C1 segment of cervical spinal cord (tissue), 14 donors: ENCODE measurements at places on chromosomes 13 and 19.

DNA sequence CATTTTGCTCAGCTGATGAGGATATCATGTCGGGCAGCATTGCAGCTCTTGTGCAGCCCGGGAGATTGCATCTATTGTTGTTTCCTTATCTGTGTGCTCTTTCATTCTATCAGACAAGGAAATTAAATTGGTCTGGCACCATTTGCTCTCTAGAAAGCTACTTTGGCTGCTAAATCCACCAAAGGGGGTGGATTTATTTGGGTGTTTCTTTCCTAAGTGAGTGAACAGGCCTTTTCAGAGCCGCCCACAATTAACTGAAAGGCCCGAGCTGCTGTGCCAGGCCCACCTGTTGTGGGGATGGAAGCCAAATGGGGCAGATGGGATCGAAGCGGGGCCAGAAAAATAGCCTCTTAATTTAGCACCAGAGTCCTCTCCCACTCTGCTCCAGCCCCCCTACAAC lies 99.4 kb downstream of the DNAJC15 start:
- no peak for DNase-seq

DNA sequence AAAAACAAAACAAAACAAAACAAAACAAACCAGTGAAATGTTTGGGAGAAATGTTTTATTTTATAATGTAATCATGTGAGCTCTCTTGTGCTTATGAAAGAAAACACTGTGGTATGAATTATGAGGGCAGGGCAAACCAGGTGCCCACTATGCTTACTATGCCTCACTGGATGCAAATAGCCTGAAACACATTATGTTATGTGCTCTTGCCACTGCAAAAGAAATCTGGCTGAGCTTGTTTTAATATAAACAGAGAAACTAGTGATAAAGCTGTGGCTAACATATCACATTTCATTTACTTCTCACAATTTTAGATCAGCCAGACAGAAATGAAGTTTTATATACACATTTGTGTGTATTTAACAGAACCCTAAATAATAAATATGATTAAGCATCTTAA lies 8.7 kb upstream of the NBEA start:
- no peak for DNase-seq

- DNase-seq, result no peak
Measured at GRCh38 chr13:75271846-75272245, 210.1 kb downstream of the TBC1D4 start.

DNA sequence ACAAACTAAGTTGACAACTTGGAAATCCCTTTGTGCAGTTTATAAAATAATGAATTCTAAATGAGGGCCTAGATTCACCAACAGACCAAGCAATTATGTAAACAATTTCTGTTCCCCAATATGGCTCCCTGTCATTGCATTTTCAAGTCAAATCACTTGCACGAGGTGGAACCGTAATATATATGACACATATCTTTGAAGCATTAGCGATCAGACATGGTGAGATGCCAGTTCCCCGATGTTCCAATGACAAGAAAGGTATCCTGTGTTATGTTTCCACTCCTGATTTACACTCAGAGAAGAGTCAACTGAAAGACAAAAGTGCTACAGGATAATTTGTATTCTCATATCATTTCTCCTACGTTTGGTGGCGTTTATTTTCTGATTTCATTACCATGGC lies 108.5 kb upstream of the TDRD3 start:
- DNase-seq, result no peak

- peak; percentile 73 for DNase-seq
Measured at GRCh38 chr13:33908116-33908515, 90.2 kb downstream of the RFC3 start.

GRCh38 chr13:48600374-48601364 lies 53.1 kb upstream of the CYSLTR2 start:
- no peak for DNase-seq

DNA sequence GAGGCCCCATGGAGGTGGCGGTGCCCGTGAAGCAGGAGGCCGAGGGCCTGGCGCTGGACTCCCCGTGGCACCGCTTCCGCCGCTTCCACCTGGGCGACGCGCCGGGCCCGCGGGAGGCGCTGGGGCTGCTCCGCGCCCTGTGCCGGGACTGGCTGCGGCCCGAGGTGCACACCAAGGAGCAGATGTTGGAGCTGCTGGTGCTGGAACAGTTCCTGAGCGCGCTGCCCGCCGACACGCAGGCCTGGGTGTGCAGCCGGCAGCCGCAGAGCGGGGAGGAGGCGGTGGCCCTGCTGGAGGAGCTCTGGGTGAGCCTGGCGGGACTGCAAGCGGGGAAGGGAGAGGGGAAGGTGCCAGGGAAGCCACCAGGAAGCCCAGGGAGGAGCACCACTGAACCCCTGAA lies 5.8 kb downstream of the ZNF444 start:
- no peak for DNase-seq

DNA sequence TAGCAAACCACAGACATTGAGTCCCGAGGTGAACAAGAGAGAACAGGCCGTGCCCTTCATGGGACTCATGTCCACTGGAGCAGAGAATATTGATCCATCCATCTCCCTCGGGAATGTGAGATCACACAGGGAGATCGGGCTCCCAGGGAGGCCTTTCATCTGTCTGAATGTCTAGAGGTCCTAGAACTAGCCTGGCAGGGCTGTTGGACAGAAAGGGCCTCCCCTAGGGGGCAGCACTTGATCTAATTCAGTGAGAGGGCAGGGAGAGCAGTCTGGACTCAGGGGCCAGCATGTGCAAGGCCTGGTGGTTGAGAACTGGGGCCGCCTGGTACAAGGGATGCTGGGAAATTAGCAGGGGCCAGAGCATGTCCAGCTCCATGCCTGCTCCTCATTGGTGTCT lies 4.3 kb downstream of the RUVBL2 start:
- no peak for DNase-seq

GRCh38 chr19:16435999-16436650 lies 35.6 kb downstream of the EPS15L1 start:
- no peak for DNase-seq

GRCh38 chr19:28468701-28469459 lies 744.1 kb downstream of the UQCRFS1 start:
- DNase-seq, result no peak

- DNase-seq, result no peak
Measured at GRCh38 chr13:100892981-100893380, 218.4 kb upstream of the TMTC4 start.

GRCh38 chr19:42092350-42092749 lies 16.4 kb downstream of the ZNF574 start:
- no peak for DNase-seq

GRCh38 chr19:45471931-45472562 lies 4.3 kb downstream of the FOSB start:
- no peak for DNase-seq

- no peak for DNase-seq
Measured at GRCh38 chr19:50258918-50259372, 55.5 kb downstream of the MYH14 start.

DNA sequence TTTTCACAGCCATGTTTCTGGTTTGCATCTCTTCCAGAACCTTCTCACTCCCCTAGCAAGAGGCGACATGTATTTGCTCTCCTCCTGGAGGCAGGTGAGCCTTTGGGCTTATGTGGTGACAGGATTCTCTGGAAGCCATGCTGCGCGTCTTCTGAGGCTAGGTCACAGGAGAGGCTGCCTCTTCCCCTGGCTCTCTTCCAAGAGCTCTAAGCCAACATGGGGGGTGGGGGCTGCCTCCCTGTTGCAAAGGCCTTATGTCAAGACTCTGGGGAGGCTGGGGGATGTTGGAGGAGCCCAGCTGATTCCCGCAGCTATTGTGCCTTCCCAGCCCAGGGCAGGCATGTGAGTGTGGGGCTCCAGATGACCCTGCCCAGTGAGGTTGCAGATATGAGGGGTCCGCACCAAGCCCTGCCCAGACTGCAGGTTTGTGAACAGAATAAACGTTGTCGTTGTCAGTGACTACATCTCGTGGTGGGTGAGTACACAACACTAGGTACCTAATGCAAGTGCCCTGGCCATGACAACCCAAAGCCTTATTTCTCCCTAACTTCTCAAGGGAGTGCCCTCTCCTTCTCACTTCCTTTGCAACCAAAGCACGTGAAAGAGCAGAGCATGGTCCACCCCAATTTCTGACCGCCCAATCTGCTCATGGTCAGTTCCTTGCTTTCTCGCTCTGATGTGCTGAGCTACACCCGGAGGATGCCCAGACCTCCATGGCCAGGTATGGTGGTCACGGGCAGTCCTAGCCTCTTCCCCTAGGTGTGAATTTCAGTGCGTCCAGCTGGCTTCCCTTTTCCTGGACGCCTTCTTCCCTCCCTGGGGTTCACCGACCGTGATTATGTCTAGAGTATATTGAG lies 44.9 kb downstream of the TEX29 start:
- no peak for DNase-seq

DNA sequence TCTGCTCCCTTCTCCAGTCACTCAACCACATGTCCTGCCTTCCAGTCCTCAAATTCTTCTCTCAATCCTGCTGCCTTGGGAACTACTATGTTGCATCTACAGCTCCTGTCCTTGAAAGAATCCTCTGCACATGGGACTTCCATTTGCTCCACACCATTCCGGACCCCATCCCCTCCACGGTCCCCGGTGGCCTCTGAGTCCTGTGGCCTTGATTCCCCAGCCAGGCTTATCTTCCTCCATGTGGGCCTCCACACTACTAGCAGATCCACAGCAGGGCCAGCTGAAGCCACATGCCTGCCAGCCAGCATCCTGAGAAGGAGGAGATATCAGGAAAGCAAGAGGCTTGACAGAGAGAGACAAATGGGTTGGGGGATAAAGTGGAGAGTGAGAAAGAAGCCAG lies 1323.8 kb downstream of the UQCRFS1 start:
- DNase-seq, result no peak

DNA sequence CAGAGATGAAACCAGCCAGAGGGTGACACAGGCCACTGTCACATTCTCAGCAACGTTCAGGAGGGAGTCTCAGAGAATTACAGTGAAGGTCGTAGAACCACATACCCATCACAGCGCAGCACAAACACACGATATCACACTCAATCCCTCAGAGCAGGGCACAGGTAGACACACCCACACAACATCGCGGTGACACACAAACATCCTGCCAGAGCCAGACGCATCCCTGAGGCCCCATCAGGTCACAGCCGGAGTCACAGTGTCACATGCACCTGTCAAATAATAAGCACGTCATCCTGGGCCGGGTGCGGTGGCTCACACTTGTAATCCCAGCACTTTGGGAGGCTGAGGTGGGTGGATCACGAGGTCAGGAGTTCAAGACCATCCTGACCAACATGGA lies 17.5 kb downstream of the ELAVL3 start:
- DNase-seq, result no peak

- DNase-seq, result no peak
Measured at GRCh38 chr19:52703917-52704316, 30.9 kb downstream of the ZNF611 start.

GRCh38 chr19:45351401-45351952 lies 10.9 kb downstream of the KLC3 start:
- no peak for DNase-seq

GRCh38 chr13:69331245-69331644 lies 776.4 kb upstream of the ATXN8OS start:
- no peak for DNase-seq

GRCh38 chr19:51754109-51754508 lies 2.4 kb upstream of the FPR1 start:
- DNase-seq, result no peak

GRCh38 chr13:30774214-30774730 lies 38.9 kb downstream of the ALOX5AP start:
- no peak for DNase-seq

- DNase-seq, result no peak
Measured at GRCh38 chr13:71028884-71029283, 838.1 kb downstream of the DACH1 start.

GRCh38 chr19:5369962-5370367 lies 29.4 kb upstream of the PTPRS start:
- DNase-seq, result peak; percentile 5

DNA sequence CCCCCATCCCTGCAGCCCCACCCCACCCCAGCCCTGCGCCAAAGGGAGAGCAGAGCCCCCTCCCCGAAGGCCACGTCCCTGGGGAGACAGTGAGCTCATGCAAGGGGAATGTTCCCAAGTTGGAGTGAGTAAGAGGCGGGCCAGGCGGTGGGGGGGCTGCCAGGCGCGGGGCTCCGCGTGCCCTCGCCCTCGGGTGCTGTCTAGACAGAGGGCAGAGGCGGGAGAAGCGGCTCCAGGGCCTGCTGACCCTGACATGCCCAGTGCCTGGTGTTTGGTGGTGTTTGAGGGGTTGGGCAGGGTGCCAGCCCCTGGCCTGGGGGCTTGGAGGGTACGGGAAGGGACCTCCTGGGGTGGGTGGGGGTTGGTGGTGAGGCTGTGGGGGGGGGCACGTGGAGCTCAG lies 1.0 kb downstream of the FSTL3 start:
- no peak for DNase-seq

GRCh38 chr19:50059045-50059444 lies 33.2 kb downstream of the ZNF473 start:
- no peak for DNase-seq

DNA sequence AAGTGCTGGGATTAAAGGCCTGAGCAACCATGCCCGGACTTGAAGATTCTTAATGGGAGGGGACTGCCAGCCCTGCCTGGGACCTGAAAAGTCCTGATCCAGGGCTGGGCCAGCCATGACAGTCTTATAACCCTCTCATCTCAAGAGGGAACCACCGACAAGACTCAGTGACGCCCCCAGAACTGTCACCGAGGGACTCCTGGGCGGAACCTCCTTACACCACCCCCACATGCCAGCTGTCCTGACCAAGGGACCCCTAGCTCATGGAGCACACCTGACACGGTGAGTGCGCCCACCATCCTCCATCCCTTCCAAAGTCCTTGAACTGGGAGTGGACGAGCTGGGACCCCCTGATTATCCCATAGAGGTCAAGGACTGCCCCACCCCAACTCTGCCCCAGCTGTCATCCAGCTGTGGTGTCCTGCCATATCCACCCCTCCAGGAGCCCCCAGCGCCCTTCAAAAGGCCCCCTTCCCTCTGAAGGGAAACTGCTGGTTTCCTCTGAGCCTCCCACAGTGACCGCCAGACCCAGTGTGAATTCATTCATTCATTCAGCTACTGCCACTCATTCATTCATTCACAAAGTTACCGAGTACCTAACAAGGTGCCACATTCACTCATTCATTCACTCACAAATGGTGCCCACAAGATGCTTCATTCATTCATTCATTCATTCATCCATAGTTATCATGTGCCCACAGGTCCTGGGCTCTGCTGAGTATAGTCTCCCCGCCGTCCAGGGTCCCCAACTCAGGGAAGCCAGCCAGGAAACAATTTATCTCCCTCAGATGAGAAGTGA lies 3.7 kb downstream of the NDUFA11 start:
- DNase-seq, result no peak

- no peak for DNase-seq
Measured at GRCh38 chr19:4370418-4371041, 27.2 kb downstream of the MPND start.

- DNase-seq, result no peak
Measured at GRCh38 chr13:112374271-112374670, 1.9 kb upstream of the SPACA7 start.

DNA sequence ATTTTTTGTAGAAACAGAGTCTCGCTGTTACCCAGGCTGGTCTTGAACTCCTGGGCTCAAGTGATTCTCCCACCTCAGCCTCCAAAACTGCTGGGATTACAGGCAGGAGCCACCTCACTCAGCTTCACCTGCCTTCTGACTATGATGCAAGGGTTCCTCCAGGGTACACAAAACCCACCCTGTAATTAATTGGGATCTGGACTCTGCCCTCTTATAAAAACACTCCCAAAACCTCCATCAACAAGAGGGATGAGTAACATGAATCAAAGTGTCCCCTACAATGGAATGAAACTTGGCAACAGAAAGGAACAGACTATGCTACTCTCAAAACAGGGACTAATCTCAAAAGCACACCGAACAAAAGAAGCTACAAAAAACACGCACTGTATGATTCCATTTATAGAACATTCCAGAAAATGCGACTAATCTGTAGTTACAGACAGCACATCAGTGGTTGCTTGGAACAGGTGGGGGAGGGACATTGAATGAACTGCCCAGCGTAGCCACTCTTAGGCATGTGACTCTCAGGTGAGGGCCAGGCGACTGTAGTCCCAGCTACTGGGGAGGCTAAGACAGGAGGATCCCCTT lies 3.2 kb upstream of the PRR36 start:
- no peak for DNase-seq
